ENCODE measurements at places on chromosomes 7 and 10.

DNA sequence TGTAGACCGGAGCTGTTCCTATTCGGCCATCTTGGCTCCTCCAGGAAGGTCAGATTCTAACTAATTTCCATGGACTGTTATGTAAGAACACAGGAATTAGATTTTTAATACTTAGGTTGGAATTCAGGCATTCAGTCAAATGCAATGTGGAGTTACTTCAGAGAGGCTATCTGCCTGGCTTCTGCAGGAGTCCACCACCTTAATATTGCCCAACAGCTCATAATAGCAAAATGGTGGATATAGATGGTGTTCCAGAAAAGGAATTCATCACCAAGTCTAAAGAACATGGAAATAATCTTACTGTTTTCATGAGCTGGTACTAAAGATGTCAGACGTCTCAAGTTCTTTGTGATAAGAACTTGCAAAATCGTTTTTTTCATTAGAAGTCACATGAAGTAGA is 39.5 kb downstream of the CRHR2 start:
- no peak for DNase-seq

DNA sequence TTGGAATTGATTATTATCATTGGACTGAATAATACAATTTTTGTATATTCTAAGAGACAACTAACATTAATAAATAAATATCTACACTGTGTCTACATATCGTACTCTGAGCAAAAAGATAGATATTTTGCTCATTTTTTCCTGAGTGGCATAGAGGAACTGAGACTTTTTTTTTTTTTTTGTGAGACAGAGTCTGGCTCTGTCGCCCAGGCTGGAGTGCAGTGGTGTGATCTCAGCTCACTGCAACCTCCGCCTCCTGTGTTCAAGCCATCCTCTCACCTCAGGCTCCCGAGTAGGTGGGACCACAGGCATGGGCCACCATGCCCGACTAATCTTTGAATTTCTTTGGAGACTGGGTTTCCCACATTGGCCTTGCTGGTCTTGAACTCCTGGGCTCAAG is 14.0 kb downstream of the KMT2E start:
- no peak for DNase-seq

- DNase-seq = no peak
Observed at GRCh38 chr7:151836191-151836926, 40.6 kb downstream of the PRKAG2 start.

DNA sequence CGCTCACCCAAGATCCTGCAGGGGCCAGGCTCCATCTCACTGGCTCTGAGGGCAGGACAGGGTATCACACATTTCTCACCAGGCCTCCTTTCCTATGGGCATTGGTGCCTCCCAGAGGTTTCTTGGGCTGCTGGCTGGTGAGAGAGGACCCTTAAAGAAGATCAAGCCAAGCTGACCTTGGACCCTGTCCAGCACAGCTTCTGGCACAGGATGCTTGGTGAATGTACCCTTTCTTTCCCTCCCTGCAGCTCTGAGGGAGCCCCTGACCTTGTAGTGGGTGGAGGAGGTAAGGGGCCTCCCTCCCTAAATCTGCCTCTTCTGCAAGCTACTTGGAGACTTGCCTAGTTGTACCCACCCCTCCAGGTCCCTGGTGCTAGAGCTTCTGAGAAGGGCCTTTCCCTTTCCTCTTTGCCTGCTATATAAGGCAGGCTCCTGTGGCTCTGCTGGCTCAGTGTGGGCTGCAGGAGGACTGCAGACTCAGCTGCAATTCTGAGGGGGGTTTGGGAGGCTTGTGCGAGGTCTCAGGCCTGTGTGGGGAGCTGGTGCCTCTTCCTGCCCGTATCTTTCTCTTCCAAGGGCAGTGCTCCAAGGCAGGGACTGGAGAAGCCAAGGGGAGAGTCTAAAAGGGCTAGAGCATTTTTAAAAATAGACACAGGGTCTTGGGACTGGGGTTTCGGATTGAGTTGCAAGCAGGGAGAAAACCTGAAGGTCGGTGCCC is 11.7 kb upstream of the TRIM8 start:
- no peak for DNase-seq

DNA sequence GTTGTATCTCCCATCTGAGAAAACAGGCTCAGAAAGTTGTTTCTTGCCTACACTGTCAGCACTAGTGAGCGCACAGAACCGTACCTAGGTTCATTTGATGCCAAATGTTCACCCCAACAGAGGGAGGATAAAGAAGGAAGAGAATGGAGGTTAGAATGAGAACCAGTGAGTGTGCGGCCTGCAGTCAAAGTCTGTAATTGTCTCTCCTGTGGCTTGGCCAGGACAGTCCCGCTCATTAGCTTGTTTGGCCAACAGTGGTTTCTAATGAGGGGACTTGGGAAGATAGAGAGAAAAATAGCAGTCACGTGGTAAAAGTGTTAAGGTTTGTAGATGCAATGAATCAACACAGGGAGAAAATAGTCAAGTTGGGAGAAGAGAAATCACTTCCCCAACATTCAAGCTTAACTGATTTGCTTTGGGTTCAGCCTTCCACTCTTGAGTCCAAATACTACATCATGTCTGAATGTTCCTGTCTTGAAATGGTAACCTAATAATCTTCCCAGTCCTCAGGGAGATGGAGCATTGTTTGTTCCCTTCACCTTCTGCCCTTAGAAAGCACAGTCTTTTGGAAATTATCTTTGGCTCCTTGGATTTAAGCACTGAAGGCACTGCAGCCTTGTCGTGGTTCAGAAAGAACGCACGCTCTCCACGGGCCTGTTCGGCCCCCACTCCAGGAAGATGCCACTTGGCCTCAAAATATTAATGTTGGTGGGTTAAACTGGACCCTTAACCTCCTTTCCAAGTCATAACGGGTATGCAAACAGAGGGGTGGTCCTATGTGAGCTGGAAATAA is 360.4 kb upstream of the ZNF32 start:
- no peak for DNase-seq

All from central memory CD4-positive, alpha-beta T cell (primary cell).